Trophoblast cell (in vitro differentiated cells and primary cell): ENCODE measurements at places on chromosomes 16 and 17.

DNA sequence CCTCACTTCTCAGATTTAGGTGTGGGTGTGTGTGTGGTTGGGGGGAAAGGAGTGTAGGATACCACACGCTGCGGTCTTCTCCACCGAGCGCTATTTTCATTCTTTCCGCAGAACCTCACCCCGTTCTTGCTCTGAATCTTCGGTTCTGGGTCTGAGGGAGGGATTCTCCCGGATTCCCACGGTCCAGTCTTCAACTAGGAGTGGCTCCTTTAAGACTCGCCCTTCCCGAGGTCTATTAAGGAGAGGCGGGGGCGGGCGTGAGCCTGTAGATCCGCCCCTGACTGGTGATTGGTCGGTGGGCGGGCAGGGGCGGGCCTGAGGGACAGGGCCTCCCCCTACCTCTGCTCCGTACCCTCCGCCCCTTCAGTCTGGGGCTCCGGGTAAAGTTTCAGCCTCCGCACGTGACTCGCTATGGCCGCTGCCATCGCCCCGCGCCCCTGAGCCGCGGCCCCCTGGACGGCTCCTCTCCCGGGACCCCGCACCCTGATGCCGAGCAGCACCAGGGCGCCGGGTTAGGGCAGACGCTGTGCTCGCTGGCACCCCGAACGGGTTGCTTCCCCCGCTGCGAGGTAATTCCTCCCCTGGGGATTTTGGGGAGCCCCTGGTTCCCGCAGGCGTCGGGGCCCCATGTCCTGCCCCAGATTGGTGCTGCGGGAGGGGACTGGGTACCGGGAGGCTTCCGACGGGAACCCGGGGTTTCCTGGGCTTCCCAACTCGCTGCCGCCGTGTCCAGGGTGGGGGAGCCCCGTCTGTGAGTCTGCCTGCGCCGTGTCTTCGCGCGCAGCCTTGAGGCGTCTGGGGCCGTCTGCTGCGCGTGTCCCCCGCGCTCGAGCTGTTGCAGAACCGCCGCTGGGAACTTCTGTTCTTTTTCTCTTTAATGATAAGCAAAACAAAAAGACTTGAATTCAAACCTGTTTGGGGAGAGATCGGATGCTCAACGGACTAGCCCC is 9.2 kb downstream of the RARA start:
- DNase-seq = peak; percentile 95

DNA sequence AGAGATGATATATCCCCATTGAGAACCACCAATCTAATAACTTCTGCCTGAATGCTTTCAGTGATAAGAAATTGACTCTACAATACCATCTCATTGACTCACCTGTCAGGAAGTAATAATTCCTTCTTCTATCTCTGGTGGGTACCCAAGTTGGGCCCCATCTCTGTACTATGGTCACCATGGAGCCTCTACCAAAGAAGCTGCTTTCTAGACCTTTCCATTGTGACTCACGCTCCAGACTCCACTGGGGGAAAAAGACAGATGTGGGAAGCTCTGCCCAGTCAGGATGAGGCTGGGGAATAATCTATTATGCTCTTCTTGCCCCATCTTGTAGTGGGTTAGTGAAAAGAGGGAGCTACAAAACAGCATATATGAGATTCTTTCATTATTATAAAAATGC is 100.4 kb downstream of the COPRS start:
- DNase-seq = no peak

GRCh38 chr17:56688151-56688550 is 94.7 kb downstream of the NOG start:
- peak; percentile 84 for DNase-seq

- DNase-seq = no peak
Observed at GRCh38 chr17:59361916-59362810, 30.7 kb downstream of the YPEL2 start.

GRCh38 chr17:46809110-46809571 is 9.4 kb downstream of the WNT3 start:
- no peak for DNase-seq

DNA sequence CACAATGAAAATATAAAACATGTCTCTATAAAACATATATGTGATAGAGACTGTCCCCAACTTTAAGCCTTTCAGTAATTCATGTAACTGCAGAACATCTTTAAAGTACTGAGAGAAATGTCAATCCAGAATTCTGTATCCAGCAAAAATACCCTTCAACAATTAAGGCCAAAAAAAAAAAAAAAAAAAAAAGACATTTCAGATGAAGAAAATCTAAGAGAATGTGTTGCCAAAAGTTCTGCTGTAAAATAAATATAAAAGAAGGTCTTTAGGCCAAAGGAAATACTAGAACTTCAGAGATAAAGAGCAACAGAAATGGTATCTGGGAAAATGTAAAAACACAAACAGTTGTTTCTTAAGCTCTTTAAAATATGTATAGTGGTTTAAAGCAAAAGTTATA is 17.3 kb downstream of the BPTF start:
- no peak for DNase-seq

- no peak for DNase-seq
Observed at GRCh38 chr17:77382356-77382911, 241.7 kb downstream of the SEC14L1 start.

DNA sequence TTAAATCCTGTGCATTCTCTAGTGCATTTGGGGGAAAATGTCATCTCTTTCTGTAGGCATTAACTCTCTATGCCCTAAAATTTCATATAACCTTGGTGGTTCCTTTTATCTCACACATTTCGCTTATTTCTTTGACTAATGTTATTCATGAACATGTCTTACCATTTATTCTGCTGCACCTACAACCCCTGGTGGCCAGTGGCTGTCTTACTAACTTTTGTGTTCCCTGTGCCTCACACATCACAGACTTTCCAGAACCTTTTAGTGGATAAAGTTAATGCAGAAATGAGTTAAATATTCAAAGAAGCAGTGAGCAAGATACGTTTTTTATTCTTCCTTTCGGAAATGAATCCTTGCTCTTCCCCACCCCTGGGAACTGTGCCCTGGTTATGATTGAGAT is 111.9 kb downstream of the CDH13 start:
- no peak for DNase-seq

GRCh38 chr16:31007684-31008083 is 2.8 kb downstream of the STX1B start:
- DNase-seq = no peak

DNA sequence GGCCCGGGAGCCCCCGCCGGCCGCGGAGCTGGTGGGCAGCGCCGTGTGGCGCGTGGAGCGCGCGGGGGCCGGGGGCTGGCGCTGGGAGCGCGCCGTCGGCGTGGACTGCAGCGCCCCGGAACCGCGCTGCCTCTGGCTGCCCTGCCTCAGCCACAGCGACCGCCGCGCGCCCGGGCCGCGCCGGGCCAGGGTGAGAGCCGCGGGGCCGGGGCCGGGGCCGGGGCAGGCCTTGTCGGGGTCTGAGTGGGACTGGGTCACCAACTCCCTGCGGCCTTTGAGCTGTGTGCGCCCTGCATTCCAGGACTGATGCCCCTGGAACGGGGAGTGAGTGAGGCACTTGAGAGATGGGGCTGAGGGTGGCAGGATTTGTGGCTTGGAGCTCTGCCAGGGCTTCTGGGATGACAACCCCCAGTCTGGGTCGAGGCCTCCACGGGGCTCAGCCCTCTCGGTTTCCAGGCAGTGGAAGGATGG is 25.7 kb downstream of the ARHGAP23 start:
- DNase-seq = no peak

DNA sequence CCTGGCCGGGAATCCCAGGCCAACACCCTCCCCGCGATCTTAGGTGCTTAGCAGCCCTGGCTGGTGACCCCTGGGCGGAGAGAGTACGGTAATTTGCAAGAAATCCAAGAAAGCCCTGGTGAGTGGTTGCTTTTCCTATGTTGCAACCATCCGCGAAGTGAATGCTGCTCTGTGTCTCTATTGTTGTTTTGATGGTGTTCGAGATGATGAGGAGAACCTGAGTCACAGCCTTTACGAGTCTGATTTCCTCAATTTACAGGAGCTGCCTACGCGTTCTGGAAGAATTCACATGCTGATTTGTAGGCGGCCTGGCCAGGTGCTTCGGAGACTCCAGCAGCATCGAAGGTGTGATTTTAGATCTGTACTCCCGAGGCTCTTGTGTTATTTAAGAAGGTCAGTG is 63.3 kb downstream of the TMEM235 start:
- DNase-seq = no peak

DNA sequence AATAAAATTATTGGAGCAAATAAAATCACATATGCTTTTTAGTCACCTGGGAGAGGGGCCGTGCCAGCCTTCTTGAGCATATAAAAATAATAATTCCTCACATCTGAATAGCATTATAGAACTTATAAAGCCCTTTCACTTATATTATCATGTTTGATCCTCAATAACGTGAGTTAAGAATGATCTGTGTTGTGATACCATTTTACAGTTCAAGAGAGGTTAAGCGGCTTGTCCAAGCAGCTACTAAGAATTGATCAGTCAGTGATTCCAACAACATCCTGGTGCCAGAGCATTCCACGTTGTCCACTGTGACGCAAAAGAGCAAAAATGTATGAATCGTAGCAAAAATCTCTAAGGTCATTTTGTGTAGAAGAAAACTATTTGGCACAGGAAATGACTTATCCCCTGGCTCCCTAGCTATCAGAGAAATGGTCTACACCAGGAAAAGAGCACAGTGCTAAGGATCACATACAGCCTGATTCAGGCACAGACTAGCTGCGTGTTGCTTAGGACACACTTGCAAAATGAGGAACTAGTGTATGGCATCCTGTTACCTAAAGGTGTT is 33.0 kb downstream of the ANKFN1 start:
- DNase-seq = peak; percentile 71

GRCh38 chr17:9646546-9646885 is 1.2 kb downstream of the USP43 start:
- DNase-seq = peak; percentile 57

DNA sequence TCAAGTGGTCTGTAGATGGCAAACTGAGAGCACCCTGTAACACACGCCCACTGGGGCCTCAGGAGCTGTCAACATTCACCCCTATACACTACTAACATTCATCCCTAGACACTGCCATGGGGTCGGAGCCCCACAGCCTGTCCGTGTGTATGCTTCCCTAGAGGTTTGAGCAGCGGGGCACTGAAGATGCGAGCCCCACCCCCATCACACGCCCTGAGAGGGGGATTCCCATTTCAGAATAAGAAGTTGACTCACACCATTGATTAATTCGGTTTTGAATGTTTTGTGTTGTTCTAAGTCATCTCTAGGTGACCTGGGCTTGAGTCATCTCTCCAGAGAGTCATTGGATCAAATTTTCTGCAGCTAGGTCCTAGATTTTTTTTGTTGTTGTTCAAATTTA is 37.3 kb upstream of the MMD start:
- peak; percentile 43 for DNase-seq

DNA sequence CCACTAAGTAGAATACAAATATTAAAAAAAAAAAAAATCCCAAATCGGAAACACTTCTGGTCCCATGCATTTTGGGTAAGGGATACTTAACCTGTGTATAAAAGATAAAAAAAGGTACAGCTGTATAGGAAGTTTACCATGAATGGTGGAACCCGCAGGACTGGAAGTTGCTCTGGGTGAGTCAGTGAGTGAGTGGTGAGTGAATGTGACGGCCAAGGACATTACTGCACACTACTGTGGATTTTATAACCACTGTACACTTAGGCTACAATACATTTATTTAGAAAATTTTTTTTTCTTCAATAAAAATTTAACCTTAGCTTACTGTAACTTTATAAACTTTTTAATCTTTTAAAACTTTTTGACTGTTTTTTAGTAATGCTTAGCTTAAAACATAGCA is 71.3 kb upstream of the BCAR1 start:
- DNase-seq = peak; percentile 61

GRCh38 chr16:70788668-70789594 is 12.0 kb downstream of the VAC14 start:
- DNase-seq = peak; percentile 53

DNA sequence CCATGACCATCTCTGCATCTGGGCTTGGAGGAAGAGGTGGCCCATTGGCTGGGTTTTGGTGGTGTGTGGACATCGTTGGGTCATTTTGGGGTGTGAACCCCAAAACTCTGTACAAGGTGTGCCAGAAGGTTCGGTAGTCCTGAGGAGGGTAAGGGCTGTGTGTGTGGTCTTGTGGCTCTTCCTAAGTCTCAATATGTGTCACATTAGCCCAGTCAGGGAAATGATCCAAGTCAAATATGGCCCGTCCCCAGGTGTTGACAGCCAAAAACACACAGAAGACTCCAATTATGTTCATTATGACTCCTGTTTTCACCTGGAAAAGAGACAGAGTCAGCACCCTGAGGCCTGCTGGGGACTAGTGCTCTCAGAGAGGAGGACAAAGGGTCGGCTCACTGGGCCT is 27.1 kb downstream of the SLC13A5 start:
- DNase-seq = no peak

DNA sequence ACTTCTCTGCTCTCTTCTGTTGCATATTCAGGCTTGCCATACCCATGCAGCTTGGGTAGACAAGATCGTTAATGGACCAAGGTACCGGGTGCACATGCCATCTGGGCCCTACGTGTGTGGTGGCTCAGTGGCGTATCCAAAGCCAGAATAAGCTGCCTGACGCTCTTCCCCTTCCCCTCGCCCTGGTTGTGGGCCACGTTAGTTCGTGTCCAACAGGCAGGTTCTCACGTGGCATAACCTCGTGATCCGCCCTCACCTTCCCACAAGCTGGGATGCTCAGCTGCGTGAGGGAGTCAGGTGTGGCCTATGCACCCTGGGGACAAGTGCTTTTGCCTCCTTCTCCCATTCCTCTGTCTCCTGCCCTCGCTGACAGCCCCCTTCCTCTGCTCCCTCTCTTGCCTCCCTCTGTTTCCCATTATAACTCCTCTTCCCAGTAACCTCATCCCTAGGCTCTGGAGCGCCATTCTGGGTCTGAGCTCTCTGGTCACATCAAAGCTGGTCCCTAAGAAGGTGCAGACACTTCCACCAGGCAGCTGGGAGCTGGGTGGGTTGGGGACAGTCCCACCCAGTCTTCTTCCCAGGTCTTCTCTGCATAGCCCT is 77.6 kb downstream of the PLD6 start:
- no peak for DNase-seq
